Substantia nigra (tissue), 51 donors: ENCODE measurements at places on chromosomes 3 and 15.
A peak's percentile ranks its signal among the peaks of the same experiment; 100 is the strongest.

DNA sequence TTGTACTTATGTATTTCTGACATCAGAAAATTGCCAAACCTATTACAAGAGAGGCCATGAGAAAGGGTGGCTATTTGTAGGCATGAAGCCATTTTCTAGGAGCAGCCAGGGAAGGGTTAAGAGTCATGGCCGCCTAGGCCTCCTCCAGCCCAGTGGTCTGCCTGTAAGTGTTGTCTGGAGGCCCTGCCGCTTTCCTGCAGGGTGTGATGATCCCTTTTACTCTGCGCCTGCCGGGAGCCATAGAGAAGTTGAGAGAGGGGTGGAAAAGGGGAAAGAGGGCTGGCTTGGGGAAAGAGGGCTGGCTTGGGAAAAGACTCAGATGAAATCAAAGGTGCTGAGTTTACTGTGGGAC, 29.1 kb upstream of the KCTD6 start:
- no peak for DNase-seq

GRCh38 chr15:66115568-66116206, 137.9 kb downstream of the MEGF11 start:
- no peak for DNase-seq

DNA sequence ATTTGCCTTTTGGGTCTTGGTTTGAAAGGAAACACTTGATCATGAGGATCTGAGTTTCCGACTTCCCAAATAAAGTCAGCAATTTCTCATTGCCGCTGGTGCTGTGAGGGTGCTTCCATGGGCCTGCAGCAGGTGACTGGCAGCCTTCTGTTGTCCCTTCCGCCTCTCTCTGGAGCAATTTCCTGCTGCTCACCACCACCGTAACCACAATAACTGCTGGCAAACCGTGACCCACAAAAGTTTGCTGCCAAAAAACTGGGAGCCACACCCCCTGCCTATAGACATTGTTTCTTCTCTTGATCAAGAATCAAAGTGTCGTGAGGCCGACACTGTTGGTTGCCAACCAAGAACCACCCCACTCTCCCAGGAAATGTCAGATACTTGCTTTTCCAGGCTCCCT, 164.0 kb downstream of the NR2F2 start:
- DNase-seq: no peak

- no peak for DNase-seq
These were observed 92.1 kb upstream of the ICE2 start for GRCh38 chr15:60571008-60571420.

DNA sequence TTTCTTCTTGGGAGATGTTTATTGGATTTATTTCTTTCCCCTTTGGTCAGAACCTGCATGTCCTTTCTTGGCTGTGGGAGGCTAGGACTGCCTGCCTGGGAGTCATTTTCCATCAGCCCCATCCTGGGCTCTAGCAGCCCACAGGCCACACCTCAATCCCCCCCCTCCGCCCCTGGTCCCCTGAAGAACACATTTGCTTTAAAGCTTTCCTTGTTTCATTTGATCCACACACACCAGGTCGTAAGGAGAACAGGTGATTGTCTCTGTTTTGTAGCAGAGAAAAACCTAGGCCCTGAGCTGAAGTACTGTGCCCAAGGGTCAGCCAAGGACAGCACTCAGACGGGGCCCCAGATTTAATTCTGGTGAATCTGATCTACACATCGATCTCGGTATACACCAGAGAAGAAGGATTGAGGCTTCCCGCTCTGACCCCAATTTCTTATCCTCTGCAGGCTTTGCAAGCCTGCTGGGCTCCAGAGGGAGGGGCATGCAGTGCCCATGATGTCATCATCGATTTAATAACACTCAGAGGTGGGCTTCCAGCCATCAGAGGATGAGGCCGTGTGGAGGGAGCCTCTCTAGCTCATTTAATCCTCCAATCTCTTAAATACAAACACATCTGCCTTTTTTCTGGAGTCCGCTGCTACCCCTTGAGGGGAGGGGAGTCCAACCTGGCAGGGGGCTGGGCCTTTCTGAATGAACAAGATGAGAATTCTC, 1.7 kb upstream of the CLN6 start:
- DNase-seq: no peak

- DNase-seq: no peak
These were observed 37.1 kb upstream of the ATP1B3 start for GRCh38 chr3:141839389-141839788.

DNA sequence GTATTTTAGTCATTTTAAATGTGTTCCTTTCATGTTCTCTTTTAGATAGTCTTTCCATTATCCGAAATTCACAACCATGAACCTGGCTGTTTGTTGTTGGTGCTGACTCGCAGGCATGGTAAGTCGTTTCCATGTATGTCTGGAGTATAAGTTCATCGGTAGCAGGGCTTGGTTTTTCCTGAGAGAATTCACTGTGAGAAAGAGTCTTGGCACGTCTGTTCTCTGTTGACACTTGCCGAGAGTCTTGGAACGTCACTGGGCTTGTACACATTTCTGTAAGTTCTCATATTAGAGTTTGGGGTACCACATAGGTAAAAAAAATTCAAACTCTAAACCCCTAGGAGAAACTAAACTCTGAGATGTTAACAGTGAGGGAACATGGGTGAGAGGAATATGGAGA, 29.4 kb upstream of the EIF4A2 start:
- DNase-seq: no peak

DNA sequence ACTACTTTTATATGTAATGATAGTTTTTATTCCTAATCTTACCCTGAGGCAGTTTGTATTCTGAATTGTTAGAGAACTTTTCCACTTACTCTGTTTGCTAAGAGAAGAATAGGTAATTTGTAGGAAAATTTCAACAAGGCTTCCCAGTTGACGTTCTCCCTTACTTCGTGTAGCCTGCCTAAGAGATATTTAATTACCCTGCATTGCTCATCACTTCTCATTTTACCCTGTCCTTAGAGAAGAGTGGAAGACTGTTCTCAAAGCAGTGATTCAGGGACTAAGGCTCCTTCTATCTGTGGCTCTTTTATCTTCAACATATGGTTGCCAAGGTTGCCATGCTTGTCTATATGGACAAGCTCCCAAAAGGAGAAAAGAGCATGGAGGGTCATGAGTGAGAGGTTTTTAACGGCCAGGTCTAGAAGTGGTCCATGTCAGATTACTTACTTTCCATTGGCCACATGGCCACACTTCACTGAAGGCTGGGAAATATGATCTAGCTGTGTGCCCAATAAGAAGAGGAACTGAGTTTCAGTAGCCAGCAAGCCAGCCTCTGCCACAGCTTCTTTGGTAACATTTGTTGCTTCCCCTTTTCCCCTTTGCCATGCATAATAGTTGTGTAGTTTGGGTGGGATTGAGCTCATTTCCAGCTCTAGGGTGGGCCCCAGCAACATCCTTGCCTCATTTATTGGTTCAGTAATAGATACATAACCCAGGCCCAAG, 22.1 kb downstream of the PDE8A start:
- no peak for DNase-seq

DNA sequence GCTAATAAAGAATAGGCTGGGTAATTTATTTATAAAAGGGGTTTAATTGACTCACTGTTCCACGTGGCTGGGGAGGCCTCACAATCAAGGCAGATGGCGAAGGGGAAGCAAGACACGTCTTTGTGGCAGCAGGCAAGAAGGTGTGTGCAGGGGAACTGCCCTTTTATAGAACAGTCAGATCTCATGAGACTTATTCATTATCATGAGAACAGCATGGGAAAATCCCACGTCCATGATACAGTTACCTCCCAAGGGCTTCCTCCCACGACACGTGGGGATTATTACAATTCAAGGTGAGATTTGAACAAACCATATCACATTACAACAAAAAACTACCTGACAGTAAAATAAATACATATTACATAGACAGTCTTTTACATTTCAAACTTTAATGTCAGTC, 414.9 kb downstream of the NAALADL2 start:
- DNase-seq: no peak

GRCh38 chr3:155131104-155131503, 51.0 kb downstream of the MME start:
- DNase-seq: no peak

- DNase-seq: no peak
These were observed 92.8 kb downstream of the ZBBX start for GRCh38 chr3:167287308-167287707.

DNA sequence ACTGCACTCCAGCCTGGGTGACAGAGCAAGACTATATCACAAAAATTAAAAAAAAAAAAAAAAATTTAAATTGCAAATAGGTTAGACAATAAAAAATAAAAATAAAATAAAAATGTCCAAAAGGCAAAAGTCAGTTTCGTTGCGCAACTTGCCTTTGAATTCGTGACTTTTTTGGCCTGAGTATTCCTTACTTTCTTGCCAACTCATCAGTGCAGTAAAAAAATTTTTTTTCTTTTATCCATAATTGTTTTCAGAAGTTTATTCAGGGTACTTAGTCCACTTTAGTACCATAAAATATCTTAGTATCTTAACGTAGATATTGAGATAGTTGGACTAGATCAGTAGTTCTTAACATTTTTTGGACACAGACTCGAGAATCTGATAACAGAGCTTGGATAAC, 22.4 kb upstream of the CILP start:
- no peak for DNase-seq

DNA sequence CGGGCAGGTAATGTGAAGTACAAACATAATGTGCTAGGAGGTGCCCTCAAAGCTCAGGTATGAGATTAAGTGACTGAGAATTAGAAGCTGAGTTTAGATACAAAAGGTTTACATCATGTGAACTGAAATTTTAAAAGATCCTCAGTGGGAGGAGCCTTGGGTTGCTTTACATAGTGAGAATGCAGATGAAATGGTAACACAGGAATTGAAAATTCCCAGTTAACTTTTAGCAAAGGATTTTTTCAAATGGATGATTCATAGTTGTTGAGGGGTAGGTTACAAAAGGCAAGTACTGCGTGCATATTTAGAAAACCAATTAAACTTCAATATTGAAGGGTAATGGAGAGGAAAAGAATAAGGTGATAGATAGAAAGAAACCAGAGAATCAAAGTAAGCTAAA, 157.3 kb downstream of the PLCH1 start:
- DNase-seq: no peak

GRCh38 chr3:165382672-165383071, 186.5 kb upstream of the SLITRK3 start:
- no peak for DNase-seq

DNA sequence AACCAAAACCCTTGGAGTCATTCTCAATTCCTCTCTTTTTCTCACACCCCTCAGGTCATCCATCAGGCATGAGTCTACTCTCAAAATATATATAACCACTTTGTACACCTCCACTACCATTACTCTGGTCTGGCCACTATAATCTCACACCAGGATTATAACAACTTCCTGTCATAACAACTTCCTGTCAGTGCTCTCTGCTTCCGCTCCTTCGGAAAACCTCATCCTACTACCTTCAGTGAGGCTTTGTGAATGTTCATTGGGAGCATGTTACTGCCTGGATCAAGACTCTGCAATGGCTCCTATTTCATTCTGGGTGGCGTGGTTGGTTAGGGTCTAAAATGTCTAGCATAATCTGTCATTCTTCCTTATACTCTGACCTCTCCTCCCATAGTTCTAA, 447.4 kb downstream of the MAGI1 start:
- no peak for DNase-seq

- DNase-seq: no peak
These were observed 244.3 kb downstream of the ZIC1 start for GRCh38 chr3:147653367-147653923.

- no peak for DNase-seq
These were observed 473.3 kb downstream of the CADM2 start for GRCh38 chr3:85432081-85432480.

DNA sequence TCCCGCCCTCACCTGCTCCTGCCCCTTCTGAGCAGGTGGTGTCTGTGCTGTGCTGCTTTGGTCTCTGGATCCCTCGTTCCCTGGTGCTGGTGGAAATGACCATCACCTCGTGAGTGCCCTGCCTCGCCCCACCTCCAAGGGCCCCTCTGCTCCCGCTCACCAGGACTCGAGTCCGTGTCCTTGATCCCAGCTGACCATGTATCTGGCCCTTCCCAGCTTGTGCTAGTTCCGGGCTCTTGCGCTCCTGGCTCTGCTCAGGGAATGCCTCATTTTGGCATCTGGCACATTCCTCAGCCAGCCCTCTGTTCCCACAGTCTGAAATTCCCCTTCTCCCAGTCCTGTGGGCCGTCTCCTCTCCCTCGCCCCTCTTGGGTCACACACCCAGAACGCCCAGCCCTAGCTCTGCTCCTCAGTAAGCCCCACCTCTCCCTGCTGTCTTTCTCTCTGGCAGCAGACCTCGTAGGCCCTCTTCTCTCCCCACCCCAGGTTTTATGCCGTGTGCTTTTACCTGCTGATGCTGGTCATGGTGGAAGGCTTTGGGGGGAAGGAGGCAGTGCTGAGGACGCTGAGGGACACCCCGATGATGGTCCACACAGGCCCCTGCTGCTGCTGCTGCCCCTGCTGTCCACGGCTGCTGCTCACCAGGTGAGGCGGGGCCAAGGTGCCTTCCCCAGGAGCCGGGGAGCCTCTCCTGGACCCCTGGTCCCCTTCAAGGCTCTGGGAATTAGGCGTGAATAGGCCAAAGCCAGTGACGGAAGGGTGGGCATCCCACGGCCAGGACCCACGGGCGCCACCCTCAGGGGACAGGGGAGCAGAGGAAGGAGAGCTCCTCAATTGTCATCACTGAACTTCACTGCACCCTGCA, 11.5 kb downstream of the SLC51A start:
- no peak for DNase-seq

DNA sequence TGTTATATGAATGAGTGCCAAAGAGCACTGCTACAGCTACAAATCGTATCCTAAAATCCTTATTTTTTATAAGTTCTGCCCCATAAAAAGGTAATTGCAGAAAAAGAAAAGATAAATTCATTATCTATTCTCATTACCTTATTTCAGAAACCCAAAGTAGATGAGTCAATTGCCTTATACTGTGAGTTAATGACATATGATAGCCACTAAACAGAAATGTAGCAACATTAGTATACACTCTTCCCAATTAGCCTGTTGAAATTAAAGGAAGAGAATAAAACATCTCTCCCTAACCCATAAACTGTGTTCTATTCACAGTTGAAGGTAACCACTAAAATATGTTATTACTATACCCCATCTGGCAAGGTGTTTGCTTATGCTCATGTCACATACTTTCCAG, 11.0 kb downstream of the TBL1XR1 start:
- DNase-seq: no peak

- peak; percentile 39 for DNase-seq
These were observed 64.8 kb downstream of the BOC start for GRCh38 chr3:113275929-113276750.

- DNase-seq: no peak
These were observed 21.3 kb upstream of the CAV3 start for GRCh38 chr3:8712045-8712907.

DNA sequence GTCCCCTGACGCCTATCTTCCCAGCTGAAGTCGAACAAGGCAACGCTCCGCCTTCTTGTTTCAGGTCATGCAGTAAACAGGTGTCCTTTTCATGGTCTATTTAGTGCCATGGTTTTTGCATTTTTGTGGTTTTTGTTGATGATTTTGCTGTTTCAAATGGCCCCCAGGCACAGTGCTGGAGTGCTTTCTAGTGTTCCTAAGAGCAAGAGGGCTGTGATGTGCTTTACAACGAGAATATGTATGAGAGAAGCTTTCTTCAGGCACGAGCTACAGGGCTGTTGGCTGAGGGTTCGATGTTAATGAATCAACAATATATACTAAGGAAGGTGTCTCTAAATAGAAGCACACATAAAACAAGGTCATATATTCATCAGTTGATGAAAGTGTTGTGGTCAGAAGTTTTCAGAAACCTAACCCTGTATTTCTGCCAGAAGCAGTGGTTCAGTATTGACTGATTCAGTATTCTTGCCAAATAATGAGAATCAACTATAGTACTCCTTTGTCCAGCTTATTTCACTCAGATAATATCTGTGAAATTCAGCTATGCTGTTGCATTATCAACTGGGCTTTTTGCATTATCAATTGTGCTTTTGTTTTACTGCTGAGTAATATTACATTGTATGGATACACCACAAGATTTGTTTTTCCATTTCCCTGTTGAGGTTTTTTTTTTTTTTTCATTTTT, 18.5 kb downstream of the LIMD1 start:
- DNase-seq: no peak
